ENCODE measurements at places on chromosomes 4 and X. TPM values are rescaled to one million over a fixed set of nuclear protein-coding genes. Genes with fewer than 3 reads are reported as not detected.
A peak's percentile ranks its signal among the peaks of the same experiment; 100 is the strongest.

DNA sequence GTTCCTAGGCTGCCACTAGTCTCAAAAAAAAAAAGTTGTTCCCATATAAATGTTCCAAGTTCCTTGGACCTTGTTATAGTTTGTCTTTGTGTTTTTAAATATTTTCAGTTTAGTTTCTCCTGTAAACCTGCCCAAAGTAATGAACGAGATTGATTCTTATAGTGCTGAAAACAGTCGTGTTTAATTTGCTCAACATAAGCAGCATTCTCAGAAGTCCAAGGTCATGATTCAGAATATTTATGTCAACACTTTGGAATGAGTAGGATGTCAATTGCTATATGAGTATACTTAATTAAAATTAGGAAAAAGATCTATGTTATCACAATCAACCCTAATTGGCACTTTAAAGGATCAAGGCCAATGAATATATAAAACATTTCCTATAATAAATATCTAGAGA is 510.9 kb downstream of the PPP4R3C start:
- H3K4me1 ChIP-seq, result no peaks in the 10 kb centered on the region
- H3K36me3 ChIP-seq, result no peaks in the 10 kb centered on the region
- DNase-seq, result no peak
- no peaks in the 10 kb centered on the region for H3K27me3 ChIP-seq
- H3K27ac ChIP-seq, result no peak overlapping the region
- H3K4me3 ChIP-seq, result no peak overlapping the region

The ALPK1 gene
- total RNA-seq, result 36.2 TPM

DNA sequence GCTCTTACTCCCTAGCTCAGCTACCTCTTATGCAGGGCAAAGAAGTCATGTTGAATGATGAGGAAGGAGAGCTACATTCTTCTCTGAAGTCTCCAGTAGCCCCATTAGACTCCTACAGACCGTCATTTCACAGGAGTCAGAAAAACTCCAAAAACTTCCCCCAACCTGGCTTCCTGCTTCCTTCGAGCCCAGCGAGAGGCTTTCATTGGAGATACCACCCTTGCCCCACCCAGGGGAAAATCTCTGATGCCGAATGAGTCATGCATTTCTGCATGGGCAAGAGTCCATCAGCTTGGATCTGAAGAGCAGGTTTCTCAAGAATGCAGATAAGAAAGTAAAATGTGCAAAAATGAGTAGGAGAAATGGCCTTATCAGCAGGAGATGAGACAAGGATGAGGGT is 53.0 kb downstream of the ARSF start:
- H3K4me3 ChIP-seq, result no peak overlapping the region
- H3K27ac ChIP-seq, result no peak overlapping the region
- DNase-seq, result peak; percentile 50
- no peaks in the 10 kb centered on the region for H3K4me1 ChIP-seq
- H3K27me3 ChIP-seq, result no peaks in the 10 kb centered on the region

DNA sequence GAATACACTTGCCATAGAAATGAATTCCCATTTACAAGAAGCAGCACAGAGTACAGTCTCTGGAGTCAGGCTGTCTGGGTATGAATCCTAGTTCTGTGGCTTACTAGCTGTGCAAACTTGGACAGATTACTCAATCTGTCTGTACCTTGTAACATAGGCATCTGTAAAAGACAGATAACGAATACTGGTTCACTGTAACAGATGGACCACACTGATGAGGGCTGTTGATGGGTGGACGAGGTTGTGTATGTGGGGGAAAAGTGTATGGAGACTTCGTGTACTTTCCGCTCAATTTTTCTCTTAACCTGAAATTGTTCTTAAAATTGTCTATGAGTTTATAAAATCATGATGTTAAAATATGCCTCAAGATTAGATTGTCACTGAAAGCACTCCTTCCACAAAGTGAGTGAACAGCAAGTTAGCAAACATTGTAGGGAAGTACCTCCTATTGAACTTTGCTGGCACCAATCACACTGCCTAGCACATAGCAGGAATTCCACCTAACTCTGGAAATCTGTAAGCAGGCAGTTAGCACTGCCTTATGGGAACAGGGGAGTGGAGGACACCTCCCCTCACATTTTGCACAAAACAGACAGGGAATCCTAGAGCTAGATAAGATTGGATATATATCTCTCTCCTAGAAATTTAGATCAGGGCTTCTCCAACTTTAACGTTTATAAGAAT is 6.5 kb upstream of the EXOSC9 start:
- peak; percentile 29 for DNase-seq
- no peaks in the 10 kb centered on the region for H3K27me3 ChIP-seq
- peaks cover 28% of the 10 kb centered on the region for H3K4me1 ChIP-seq
- H3K27ac ChIP-seq, result no peak overlapping the region
- H3K4me3 ChIP-seq, result no peak overlapping the region

The GYG2 gene
- 6.2 TPM for total RNA-seq

DNA sequence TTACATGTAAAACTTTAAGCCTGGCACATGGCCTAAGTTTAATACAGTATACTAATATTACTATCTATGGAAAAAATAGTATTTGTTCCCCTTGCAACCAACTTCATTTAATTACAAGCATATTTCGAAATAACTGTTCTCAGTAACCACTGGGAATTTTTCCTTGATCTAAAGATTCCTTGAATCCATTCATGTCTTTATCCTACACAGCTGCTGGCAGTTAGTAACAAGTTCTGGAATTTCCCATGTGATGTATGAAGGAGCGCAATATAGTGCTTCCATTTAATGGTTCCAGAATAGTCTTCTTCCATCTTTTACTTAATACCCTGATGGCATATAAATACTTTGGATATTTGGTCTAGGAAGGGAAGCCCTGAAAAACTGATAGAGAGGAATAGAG is 136.5 kb downstream of the AASDH start:
- no peak for DNase-seq
- no peak overlapping the region for H3K27ac ChIP-seq
- H3K4me3 ChIP-seq, result no peak overlapping the region
- H3K36me3 ChIP-seq, result no peaks in the 10 kb centered on the region
- no peaks in the 10 kb centered on the region for H3K4me1 ChIP-seq

The ERAS gene
- total RNA-seq, result not detected

GRCh38 chr4:124902001-124902515 is 189.5 kb upstream of the ANKRD50 start:
- H3K27ac ChIP-seq, result no peak overlapping the region
- H3K4me1 ChIP-seq, result peaks cover 5% of the 10 kb centered on the region
- no peak for DNase-seq

- peaks cover 9% of the 10 kb centered on the region for H3K4me1 ChIP-seq
- no peaks in the 10 kb centered on the region for H3K27me3 ChIP-seq
- no peak for DNase-seq
- H3K4me3 ChIP-seq, result no peak overlapping the region
- no peak overlapping the region for H3K27ac ChIP-seq
These were observed 14.0 kb downstream of the APLN start for GRCh38 chrX:129640737-129641136.

DNA sequence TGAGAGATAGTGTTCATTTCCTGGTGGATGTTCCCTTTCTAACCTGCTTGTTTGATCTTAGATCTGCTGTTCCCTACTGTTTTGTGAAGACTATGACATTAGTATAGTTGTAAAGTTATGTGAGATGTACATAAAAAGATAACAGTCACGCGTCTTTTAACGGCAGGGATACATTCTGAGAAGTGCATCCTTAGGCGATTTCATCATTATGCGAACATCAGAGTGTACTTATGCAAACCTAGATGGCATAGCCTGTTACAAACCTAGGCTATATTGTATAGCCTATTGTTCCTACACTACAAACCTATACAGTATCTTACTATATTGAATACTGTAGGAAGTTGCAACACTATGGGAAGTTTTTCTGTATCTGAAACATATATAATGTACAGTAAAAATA is 50.4 kb downstream of the MCUB start:
- no peak overlapping the region for H3K27ac ChIP-seq
- no peak for DNase-seq
- H3K36me3 ChIP-seq, result no peaks in the 10 kb centered on the region

GRCh38 chrX:46587753-46588171 is 14.2 kb downstream of the CHST7 start:
- DNase-seq, result no peak
- H3K4me3 ChIP-seq, result no peak overlapping the region
- peaks cover 44% of the 10 kb centered on the region for H3K4me1 ChIP-seq
- peak overlapping the region; percentile 47 for H3K27ac ChIP-seq

DNA sequence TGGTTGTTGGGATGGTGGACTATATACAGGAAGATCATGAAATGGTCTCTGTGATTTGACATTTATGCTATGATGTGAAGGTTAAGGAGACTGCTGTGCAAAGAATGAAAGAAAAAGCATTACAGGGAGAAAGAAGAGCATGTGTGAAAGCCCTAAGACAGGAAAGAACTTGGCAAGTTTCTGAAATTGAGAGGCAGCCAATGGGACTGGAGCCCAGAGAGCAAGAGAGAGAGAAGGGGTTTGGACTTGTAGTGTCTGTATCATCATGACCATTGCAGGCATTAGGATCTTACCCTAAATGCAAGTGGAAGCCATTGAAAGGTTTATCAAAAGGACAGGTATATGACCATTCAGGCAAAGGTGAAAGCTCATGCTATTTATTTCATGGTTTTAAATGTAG is 147.1 kb downstream of the NAA11 start:
- H3K36me3 ChIP-seq, result no peaks in the 10 kb centered on the region
- H3K27me3 ChIP-seq, result no peaks in the 10 kb centered on the region
- H3K27ac ChIP-seq, result no peak overlapping the region
- no peak overlapping the region for H3K4me3 ChIP-seq
- H3K4me1 ChIP-seq, result no peaks in the 10 kb centered on the region

The PPEF1 gene
- total RNA-seq, result under 0.01 TPM

The STBD1 gene
- total RNA-seq, result 3.6 TPM

- DNase-seq, result no peak
- H3K27me3 ChIP-seq, result peaks cover 3% of the 10 kb centered on the region
- H3K36me3 ChIP-seq, result no peaks in the 10 kb centered on the region
These were observed 221.8 kb upstream of the IGFBP7 start for GRCh38 chr4:57331959-57332358.

- no peak for DNase-seq
- H3K4me1 ChIP-seq, result no peaks in the 10 kb centered on the region
- no peaks in the 10 kb centered on the region for H3K27me3 ChIP-seq
- no peak overlapping the region for H3K4me3 ChIP-seq
- no peak overlapping the region for H3K27ac ChIP-seq
These were observed 49.3 kb upstream of the PGRMC1 start for GRCh38 chrX:119186763-119187162.

- H3K4me1 ChIP-seq, result no peaks in the 10 kb centered on the region
- no peak for DNase-seq
- H3K4me3 ChIP-seq, result no peak overlapping the region
- no peaks in the 10 kb centered on the region for H3K36me3 ChIP-seq
- no peak overlapping the region for H3K27ac ChIP-seq
These were observed 36.3 kb upstream of the KDR start for GRCh38 chr4:55161739-55162138.

- peaks cover 5% of the 10 kb centered on the region for H3K36me3 ChIP-seq
- H3K27ac ChIP-seq, result peak overlapping the region; percentile 62
- peak; percentile 81 for DNase-seq
- peaks cover 28% of the 10 kb centered on the region for H3K4me1 ChIP-seq
These were observed 67.1 kb downstream of the PGRMC2 start for GRCh38 chr4:128220286-128221235.

GRCh38 chr4:15907430-15907829 is 31.1 kb downstream of the FGFBP1 start:
- H3K4me3 ChIP-seq, result no peak overlapping the region
- H3K27ac ChIP-seq, result no peak overlapping the region
- no peaks in the 10 kb centered on the region for H3K36me3 ChIP-seq
- H3K27me3 ChIP-seq, result peaks cover 3% of the 10 kb centered on the region

Measured in osteoblast (primary cell).